Left lung (tissue), 14 donors: ENCODE measurements at places on chromosomes 16 and 17. TPM values are rescaled to one million over a fixed set of nuclear protein-coding genes. Genes with fewer than 3 reads are reported as not detected.

Gene TMIGD1
- not detected for total RNA-seq

Gene NPIPA8
- 0.87 TPM for total RNA-seq

Gene TUBB3
- 54.2 TPM for total RNA-seq

Gene KRTAP2-3
- total RNA-seq, result not detected

Gene MT1E
- total RNA-seq, result 262 TPM

Gene SLC6A2
- not detected for total RNA-seq

Gene ZNF385C
- total RNA-seq, result 0.50 TPM

Gene NPIPB6
- 0.76 TPM for total RNA-seq

Gene SECTM1
- total RNA-seq, result 36.8 TPM

Gene MYLK3
- total RNA-seq, result 0.03 TPM

Gene DNASE1L2
- total RNA-seq, result 1.3 TPM

Gene TNK1
- 6.1 TPM for total RNA-seq

Gene CTRB2
- not detected for total RNA-seq

Gene C17orf78
- not detected for total RNA-seq

Gene MYH13
- not detected for total RNA-seq

Gene CD79B
- total RNA-seq, result 2.7 TPM

Gene PPP1R1B
- total RNA-seq, result 10.6 TPM

Gene TVP23A
- total RNA-seq, result 0.85 TPM

Gene PERCC1
- not detected for total RNA-seq

Gene KRT27
- total RNA-seq, result 0.44 TPM

Gene DNAI2
- total RNA-seq, result not detected

Gene HOXB2
- total RNA-seq, result 9.7 TPM

Gene CSH1
- total RNA-seq, result not detected

Gene GP1BA
- 0.96 TPM for total RNA-seq

Gene CD300LB
- 1.6 TPM for total RNA-seq

Gene CCL3
- total RNA-seq, result 3.2 TPM

Gene RHBDL3
- total RNA-seq, result 0.38 TPM

Gene IGF2BP1
- 0.23 TPM for total RNA-seq

Gene CFAP119
- total RNA-seq, result 6.6 TPM

Gene NPIPA2
- 3.2 TPM for total RNA-seq
